ENCODE measurements at places on chromosomes 4 and X.

DNA sequence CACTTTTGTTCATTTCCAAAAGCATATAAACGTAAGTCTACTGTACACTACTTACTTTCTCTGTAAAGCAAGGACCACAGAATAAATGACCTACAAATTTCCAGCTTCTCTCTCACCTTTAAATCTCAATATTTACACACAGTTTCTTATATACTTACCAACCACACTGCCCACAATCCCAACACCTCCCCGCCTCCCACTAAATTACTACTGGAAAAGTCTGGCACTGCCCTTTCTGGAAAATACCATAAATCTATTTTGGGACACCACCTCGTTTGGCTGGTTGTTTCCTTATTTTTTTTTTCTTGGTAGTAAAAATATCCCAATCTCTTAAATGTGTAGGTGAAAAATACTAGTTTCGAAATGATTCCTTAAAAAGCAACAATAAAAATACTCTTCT lies 19.6 kb downstream of the FAT1 start:
- peaks cover 45% of the 10 kb centered on the region for H3K4me1 ChIP-seq
- H3K27me3 ChIP-seq: no peaks in the 10 kb centered on the region
- H3K36me3 ChIP-seq: peaks cover 25% of the 10 kb centered on the region
- no peak for DNase-seq

DNA sequence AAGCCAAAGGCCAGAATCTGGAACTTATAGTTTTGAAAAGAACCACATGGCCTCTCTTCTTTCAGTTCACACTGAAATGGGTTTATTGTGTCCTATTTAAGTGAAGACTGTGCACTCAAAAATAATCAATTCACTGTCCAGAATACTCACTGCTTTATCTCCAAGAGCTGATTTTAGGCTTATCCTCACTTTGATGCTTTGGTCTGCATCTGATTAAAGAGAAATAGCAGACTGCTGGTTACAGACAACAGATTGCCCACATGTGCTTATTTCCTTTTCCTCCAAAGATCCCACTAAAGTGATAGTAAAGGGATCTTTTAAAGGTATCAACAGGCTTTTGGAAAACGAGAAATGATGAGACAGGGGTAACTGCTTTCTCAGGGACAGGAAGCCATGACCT lies 30.6 kb downstream of the ACE2 start:
- no peak overlapping the region for H3K4me3 ChIP-seq
- no peaks in the 10 kb centered on the region for H3K4me1 ChIP-seq
- H3K27ac ChIP-seq: no peak overlapping the region
- peaks cover 6% of the 10 kb centered on the region for H3K27me3 ChIP-seq
- H3K36me3 ChIP-seq: no peaks in the 10 kb centered on the region

DNA sequence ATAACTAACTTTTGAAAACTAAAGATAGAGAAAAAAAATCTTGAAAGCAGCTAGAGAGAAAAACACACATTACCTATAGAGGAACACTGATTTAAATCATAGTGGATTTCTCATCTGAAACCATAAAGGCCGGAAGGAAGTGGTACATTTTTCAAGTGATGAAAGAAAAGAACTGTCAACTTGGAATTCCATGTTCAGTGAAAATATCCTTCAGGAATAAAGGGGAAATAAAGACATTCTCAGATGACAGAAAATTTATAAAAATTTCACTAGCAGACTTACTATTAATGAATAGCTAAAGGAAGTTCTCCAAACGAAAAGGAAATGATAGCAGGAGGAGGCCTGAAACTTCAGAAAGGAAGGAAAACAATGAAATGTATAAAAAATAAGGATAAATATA lies 7.6 kb upstream of the JADE3 start:
- no peaks in the 10 kb centered on the region for H3K36me3 ChIP-seq
- no peak overlapping the region for H3K27ac ChIP-seq
- no peak overlapping the region for H3K4me3 ChIP-seq
- H3K4me1 ChIP-seq: peaks cover 4% of the 10 kb centered on the region

GRCh38 chr4:57073559-57073958 lies 36.6 kb downstream of the IGFBP7 start:
- H3K36me3 ChIP-seq: no peaks in the 10 kb centered on the region
- H3K27me3 ChIP-seq: no peaks in the 10 kb centered on the region
- H3K27ac ChIP-seq: peak overlapping the region; percentile 30
- H3K4me3 ChIP-seq: no peak overlapping the region
- peaks cover 65% of the 10 kb centered on the region for H3K4me1 ChIP-seq

DNA sequence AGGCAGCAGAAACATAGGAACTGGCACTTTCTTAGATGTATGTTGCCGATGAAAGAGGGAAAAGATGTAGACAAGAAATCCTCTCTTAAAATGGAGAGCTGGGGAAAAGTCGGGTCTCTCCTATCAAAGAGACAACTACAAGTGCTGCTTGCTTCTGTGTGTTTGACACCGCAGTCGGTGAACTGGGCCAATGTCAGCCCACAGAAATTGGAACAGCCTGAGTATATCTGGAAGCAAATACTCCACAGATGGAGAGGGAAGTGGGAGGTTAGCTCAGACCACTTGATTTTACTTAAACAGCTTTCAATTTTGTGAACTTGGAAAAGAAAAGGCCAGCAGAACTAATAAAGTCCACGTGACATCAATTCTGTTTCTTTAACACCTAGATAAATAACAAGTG lies 230.9 kb upstream of the FAT1 start:
- H3K27ac ChIP-seq: no peak overlapping the region
- H3K36me3 ChIP-seq: no peaks in the 10 kb centered on the region
- DNase-seq: no peak
- H3K4me3 ChIP-seq: no peak overlapping the region

GRCh38 chr4:100430451-100430850 lies 87.4 kb downstream of the EMCN start:
- H3K27ac ChIP-seq: no peak overlapping the region
- no peaks in the 10 kb centered on the region for H3K27me3 ChIP-seq
- no peaks in the 10 kb centered on the region for H3K4me1 ChIP-seq
- H3K36me3 ChIP-seq: no peaks in the 10 kb centered on the region
- DNase-seq: no peak

GRCh38 chr4:173169428-173170181 lies 994 bp downstream of the GALNT7 start:
- H3K27ac ChIP-seq: peak overlapping the region; percentile 91
- DNase-seq: peak; percentile 91
- no peaks in the 10 kb centered on the region for H3K36me3 ChIP-seq

- H3K4me3 ChIP-seq: no peak overlapping the region
- H3K27ac ChIP-seq: no peak overlapping the region
- no peak for DNase-seq
- peaks cover 7% of the 10 kb centered on the region for H3K4me1 ChIP-seq
- H3K36me3 ChIP-seq: peaks cover 9% of the 10 kb centered on the region
These were observed 38.6 kb upstream of the CEP135 start for GRCh38 chr4:55910140-55910539.

- H3K4me3 ChIP-seq: no peak overlapping the region
- no peaks in the 10 kb centered on the region for H3K36me3 ChIP-seq
- no peak for DNase-seq
- no peak overlapping the region for H3K27ac ChIP-seq
These were observed 395.1 kb downstream of the TRIML1 start for GRCh38 chr4:188534297-188534696.

DNA sequence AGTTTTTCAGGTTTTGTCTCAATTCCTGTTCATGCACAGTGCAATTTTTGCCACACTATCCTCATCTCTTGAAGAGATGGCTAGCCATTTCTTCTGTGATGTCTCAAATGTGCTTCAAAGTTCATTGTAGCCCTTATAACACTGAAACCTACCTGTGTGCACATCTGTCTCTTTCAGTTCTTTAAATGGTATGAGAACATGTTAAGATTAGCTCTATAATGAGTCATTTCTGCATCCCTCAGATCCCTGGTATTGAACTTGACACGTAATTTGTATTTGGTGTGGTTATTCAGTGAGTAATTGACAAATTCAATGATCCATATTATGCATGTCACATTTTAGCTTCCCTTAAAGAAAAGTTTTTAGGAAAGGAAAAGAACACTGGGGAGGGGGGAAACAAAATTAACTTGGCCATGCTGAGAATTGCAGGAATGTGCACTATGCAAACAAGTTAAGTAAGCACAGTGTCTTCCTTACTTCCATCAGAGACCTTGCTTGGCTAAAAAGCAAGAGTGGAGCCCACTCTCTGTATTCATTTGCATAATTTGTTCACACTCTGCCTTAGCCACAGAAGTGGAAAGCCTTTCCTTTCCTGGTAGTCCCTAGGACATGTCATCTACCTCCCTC lies 659.8 kb upstream of the MAGEB2 start:
- DNase-seq: no peak
- no peaks in the 10 kb centered on the region for H3K27me3 ChIP-seq
- no peaks in the 10 kb centered on the region for H3K4me1 ChIP-seq
- H3K27ac ChIP-seq: no peak overlapping the region

DNA sequence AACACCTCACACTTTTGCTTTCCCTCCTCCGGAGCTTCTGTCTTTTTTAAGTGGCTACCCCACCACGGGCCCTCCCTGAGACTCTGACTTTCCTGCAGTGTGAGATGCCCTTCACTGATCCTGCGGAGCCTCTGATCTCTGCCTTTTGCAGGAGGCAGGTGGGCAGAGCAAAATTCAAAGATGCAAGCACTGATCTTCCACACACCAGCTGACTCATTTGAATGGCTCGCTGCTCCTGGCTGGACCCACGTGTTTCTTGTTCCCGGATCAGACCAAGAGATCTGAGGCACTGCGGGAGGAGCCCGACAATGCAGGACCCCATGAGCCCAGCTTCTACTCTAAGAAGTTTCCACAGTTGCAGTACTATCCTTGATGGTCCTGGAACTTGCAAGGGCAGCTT lies 1607.9 kb upstream of the TENM3 start:
- no peak overlapping the region for H3K4me3 ChIP-seq
- H3K27me3 ChIP-seq: no peaks in the 10 kb centered on the region
- H3K36me3 ChIP-seq: no peaks in the 10 kb centered on the region
- no peaks in the 10 kb centered on the region for H3K4me1 ChIP-seq

DNA sequence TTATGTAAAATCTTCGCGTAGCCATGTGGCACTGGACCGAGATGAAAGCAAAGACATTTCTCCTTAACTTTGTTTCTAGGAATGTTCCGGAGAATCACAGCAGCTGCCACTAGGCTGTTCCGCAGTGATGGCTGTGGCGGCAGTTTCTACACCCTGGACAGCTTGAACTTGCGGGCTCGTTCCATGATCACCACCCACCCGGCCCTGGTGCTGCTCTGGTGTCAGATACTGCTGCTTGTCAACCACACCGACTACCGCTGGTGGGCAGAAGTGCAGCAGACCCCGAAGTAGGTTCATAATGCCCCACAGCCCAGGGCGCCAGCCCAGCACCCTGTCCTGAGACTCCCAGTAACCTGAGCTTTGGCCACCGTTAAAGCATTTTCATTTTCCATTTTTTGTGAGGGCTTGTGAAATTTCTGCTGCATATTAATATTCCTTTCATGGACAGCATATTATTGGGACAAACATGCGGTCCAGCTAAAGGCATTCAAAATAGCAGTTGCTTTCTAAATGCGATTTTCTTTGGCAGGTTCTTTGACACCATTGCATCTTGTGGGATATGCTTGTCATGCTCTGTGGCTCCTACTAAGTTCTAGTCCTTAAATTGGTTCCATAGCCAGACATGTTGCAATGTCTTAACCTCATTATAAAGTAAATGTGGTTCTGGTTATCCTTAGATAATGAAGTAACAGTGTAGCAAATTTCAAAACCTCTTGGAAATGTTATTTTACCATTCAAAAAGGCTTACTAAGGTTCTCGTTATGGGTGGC lies 49.1 kb upstream of the MSANTD1 start:
- H3K4me3 ChIP-seq: no peak overlapping the region
- peak overlapping the region; percentile 86 for H3K27ac ChIP-seq
- H3K27me3 ChIP-seq: no peaks in the 10 kb centered on the region
- no peaks in the 10 kb centered on the region for H3K36me3 ChIP-seq
- H3K4me1 ChIP-seq: peaks cover 44% of the 10 kb centered on the region
- no peak for DNase-seq

- no peak overlapping the region for H3K4me3 ChIP-seq
- H3K27ac ChIP-seq: peak overlapping the region; percentile 49
- H3K27me3 ChIP-seq: no peaks in the 10 kb centered on the region
- peaks cover 12% of the 10 kb centered on the region for H3K4me1 ChIP-seq
- no peaks in the 10 kb centered on the region for H3K36me3 ChIP-seq
- no peak for DNase-seq
These were observed 71.0 kb downstream of the SNCA start for GRCh38 chr4:89765966-89766365.

DNA sequence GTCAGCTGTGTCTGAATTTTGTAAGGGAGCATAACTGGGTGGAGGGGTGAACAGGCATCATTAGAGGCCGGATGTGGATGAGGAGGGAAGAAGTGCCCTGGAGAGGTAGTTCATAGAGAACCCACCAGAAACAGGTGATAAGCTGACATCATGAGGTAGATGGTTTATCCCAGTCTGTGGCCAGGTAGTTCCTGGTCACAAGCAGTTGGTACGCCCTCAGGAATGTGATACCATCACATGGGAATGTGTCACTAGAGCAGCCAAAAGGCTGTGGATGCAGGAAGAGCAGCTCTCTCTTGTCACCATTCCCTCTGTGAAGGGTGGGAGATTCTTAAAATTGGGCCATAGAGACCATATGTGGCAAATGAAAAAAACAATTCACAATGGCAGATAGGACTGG lies 21.9 kb downstream of the MSN start:
- H3K27ac ChIP-seq: peak overlapping the region; percentile 51
- H3K4me3 ChIP-seq: no peak overlapping the region
- no peak for DNase-seq
- peaks cover 86% of the 10 kb centered on the region for H3K4me1 ChIP-seq
- no peaks in the 10 kb centered on the region for H3K36me3 ChIP-seq

- no peaks in the 10 kb centered on the region for H3K36me3 ChIP-seq
- no peaks in the 10 kb centered on the region for H3K27me3 ChIP-seq
- no peak overlapping the region for H3K27ac ChIP-seq
- DNase-seq: no peak
- no peaks in the 10 kb centered on the region for H3K4me1 ChIP-seq
These were observed 25.3 kb downstream of the CPE start for GRCh38 chr4:165404080-165404479.

DNA sequence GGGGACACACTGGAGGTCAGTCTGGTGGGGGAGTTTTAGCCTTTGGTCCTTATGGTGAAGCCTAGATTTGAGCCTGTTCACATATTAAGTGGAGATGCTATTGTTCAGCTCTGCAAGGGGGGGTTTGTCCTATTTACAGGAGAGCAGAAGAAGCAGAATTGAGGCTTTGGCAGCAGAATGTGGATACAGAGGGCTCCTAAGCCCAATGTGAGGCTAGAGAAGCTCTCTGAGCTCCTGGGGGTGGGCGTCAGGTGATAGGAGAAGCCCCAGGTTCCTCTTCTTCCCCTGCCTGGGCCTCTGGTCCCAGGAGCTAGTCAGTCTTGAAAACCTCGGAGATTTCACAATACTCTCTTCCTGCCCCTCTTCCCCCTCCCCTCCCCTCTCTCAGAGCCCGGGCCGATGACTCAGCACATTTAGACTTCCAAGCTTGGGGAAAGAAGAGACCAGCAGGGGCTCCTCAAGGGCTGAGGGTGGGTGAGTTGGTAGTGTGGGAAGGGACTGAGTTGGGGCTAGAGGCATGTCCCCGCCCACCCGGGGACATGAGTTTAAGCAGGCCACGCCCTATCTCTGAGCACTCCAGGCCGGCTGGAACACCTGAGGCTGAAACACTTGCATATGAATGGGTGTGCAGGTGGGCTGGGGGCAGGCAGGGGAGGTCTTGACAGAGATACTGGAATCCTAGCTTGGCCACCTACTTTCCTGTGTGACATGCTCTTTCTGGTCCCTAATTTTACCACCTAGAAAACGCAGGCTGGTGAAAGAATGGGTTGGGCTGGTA lies 3.4 kb downstream of the TFE3 start:
- DNase-seq: peak; percentile 94
- H3K4me1 ChIP-seq: peaks cover 47% of the 10 kb centered on the region
- H3K36me3 ChIP-seq: peaks cover 23% of the 10 kb centered on the region
- peak overlapping the region; percentile 98 for H3K27ac ChIP-seq

Measured in esophagus muscularis mucosa (tissue), 4 donors.